ENCODE measurements at places on chromosomes 2 and 18.

- no peak for DNase-seq
Observed at GRCh38 chr2:56117764-56118163, 66.0 kb upstream of the CCDC85A start.

GRCh38 chr2:36941867-36942266 lies 24.5 kb downstream of the STRN start:
- DNase-seq: no peak

- DNase-seq: no peak
Observed at GRCh38 chr2:182937870-182938269, 71.4 kb upstream of the FRZB start.

GRCh38 chr2:55224761-55225261 lies 7.3 kb downstream of the CLHC1 start:
- DNase-seq: no peak

DNA sequence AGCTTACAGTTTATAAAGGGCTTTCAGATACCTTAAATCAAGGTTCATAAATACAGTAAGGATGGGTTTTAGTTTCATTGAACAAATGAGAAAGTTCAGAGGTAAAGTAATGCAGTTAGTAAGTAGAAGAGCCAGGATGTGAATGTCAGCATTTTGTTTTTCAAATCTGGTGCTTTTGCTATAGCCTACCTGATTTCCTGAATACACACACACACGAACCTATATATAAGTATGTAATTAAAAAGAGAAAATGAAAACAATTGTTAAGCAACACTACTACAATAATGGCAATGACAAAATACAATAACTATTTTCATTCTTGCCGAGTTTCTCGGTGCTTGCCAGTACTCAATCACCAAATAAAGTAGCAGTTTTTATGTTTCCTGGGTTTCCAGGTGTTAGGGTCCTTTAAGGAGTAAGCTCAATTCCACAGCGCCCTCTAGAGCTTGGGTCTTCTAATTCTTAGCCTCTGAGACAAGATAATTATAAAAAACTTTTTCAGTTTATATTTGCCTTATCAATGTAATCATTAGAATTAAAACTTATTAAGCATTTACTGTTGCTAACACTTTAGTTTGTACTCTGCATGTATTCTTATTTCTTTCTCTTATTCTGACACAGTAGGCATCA lies 512.9 kb upstream of the ACVR2A start:
- DNase-seq: no peak

DNA sequence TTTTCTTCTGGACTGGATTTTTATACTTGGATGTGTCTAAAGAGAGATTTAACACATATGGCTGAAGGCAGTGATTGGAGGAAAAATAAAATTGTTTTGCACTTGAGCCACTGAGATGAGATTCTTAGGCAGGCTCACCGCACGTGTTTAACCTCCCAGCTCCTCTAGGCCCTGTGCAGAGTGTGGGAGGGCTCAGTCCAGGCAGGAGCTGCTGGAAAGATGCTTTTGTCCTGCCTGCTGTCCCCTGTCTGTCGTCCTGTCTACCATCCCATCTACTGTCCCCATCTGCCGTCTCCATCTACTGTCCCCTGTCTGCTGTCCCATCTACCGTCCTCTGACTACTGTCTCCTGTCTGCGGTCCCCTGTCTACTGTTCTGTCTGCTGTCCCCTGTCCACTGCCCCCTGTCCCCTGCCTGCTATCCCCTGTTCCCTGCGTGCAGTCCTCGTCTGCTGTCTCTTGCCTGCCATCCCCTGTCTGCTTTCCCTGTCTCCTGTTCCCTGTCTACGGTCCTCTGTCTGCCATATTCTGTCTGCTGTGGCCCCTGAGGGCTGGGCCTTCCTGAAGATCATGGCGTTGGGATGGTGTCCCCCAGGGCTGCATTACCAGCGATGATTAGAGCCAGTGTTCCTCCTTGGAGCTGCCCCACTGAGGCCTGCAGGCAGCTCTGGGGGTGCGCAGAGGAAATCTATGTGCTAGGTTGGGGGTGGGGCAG lies 43.7 kb upstream of the HS6ST1 start:
- no peak for DNase-seq

- no peak for DNase-seq
Observed at GRCh38 chr2:119694845-119695521, 16.0 kb downstream of the TMEM177 start.

DNA sequence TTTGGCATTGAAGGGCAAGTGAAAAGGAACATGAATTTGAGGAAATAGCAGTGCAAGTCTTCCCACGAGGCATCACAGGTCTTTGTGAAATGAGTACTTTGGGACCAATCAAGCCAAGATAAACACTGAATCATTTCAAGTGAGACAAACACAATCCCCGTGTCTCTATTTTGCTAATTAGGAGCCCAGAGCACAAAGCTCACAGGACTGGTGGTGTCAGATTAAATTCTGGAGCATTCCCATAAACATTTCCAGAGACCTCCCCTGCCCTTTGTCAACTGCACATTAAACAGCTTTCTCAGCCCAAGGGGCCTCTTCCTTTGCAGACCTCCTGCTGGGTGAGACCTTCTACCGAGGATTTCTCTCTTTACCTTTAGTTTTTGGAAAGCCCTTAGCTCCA lies 50.7 kb downstream of the DAPL1 start:
- no peak for DNase-seq

DNA sequence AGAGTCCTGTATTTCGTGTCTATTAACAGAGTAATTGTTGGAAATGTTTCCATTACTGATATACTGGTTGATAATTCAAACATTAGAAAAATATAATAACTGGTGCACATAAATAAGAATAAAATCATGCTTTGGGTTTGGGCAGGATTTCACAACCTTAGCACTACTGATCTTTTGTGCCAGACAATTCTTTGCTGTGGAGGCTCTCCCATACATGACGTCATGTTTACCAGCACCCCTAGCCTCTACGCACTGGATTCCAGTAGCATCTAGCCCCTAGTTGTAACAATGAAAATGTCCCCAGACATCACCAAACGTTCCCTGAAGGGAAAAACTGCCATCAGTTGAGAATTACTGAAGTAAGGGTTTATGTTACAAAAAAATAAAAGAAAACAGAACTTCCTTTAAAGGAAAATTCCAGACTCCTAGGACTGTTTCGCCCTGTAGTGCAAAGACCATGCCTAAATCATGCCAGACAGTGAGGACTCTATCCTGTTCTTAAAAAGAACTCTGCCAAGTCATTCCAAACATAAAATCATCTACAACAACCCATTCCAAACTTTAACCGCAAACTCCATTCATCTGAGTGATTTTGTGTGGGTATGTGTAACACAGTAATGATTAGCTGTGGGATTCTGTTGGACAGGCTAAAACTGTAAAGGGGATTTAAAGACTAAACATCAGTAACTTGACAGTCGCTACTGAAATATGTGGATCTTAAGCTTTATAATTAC lies 313.4 kb upstream of the CCDC68 start:
- DNase-seq: no peak

DNA sequence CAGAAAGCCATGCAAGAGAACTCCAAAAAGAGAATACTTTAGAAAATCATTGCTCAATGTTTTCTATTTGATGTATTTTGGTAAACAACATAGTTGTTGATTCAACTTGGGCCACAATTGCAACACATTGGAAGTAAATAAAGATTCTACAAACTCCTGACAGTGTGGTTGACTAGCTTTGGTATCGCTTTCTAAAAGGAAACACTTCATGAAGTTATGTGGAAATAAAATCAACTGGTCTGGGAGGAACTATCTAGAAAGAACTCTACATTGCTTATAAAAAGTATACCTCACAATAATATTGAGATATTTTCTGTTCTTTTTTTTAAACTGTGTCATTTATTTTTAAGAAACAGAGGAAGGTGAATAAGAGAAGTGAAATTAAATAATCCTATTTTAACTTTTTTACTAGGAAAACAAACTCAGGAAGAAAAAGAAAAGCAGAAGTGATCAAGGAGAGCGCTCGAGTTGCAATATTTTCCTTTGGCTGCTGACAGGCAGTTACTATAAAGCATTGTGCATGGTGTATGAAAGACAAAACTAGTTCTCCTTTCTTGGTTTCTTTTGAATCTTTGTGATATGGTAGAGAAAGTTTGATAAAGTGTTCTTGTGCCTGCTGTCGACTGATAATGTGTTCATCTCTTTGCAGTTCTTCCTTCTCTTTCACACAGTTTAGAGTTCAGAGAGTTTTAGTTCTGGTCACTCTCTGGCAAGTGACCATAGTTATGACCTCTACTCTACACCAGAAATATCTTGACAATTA lies 3.0 kb downstream of the DHRS9 start:
- no peak for DNase-seq

- no peak for DNase-seq
Observed at GRCh38 chr2:129483366-129483765, 496.1 kb upstream of the RAB6C start.

- no peak for DNase-seq
Observed at GRCh38 chr2:196586511-196586991, 53.0 kb upstream of the CCDC150 start.

- DNase-seq: no peak
Observed at GRCh38 chr2:86686460-86686859, 33.6 kb upstream of the RMND5A start.

DNA sequence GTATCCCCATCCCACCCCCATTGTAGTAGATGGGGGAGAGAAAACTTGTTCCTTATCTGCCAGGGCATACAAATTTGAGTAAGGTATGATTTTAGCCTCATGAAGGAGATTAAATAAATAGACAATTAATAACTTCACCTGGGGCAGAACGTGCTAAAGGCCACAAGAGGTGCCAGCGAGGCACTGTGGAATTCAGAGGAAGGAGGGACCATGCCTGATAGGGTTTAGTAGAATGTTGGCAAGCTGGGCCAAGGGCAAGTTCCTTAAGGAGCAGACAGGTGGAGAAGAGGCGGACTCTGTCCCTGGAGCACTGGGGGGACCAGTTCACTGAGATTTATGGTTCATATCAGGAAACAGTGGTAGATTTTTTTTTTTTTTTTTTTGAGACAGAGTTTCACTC lies 22.5 kb downstream of the STAMBP start:
- DNase-seq: no peak

GRCh38 chr2:45259138-45259537 lies 249.9 kb upstream of the SIX2 start:
- no peak for DNase-seq

- no peak for DNase-seq
Observed at GRCh38 chr2:8656160-8656641, 25.7 kb upstream of the ID2 start.

DNA sequence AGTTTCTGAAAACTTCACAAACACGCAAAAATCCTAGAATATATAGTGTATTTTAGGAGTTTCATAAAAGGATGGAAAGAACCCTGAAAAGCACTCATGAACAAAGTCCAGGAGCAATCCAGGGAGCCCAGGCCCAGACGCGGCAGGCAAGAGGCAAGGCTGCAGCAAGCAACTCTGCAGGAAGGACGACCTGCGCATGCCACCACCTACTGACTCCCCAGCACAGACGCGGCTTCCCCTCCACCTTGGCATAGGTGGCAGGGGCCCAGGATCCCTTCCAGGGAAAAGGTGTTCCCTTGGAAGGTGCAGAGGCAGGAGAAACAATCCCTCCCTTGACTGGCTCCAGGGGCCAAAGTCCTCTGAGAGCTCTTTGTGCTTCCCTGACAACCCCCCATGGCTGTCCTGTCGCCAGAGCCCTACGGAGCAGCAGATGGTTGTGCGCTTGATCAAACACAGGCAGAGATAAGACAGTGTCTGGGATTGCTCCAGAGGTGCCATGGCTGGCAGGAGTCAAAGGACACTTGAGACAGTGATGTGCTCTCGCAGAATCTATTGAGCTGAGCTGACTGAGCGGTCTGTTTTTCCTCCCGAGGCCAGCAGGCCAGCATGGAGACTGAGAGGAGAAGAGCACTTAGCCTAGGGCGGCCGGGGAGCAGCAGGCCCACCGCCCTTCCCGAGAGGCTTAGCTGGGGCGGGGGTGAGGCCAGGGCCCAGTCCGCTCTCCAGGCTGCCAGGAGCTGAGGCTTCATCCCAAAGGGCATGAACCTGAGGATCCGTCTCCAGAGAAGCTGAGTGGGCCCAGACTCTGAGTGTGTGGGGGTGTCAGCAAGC lies 10.8 kb upstream of the AMER3 start:
- no peak for DNase-seq

DNA sequence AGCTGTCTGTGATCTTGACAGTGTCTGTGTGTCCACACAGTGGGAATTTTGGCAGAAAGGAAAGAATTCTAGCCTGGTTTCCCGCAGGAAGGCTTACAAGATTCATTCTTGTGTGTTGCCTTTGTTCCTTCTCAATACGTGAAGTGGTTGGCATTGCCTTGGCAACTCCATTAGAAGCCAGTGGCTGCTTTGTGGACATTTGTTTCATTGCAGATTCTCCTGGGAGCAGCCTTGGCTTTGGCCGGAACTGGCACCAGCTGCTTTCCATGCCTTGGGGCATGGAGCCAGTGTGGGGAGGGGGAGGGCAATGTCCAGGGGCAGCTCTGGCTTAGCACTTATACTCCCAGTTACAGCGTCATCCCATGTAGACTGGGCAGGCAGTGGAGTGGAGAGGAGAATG lies 39.4 kb downstream of the KIF5C start:
- no peak for DNase-seq

- no peak for DNase-seq
Observed at GRCh38 chr18:75169411-75169810, 39.5 kb downstream of the PTGR3 start.

GRCh38 chr2:210592726-210593125 lies 36.3 kb downstream of the CPS1 start:
- no peak for DNase-seq

- no peak for DNase-seq
Observed at GRCh38 chr18:68723539-68723938, 8.6 kb upstream of the TMX3 start.

- DNase-seq: no peak
Observed at GRCh38 chr18:31244771-31245394, 73.1 kb upstream of the DSG1 start.

DNA sequence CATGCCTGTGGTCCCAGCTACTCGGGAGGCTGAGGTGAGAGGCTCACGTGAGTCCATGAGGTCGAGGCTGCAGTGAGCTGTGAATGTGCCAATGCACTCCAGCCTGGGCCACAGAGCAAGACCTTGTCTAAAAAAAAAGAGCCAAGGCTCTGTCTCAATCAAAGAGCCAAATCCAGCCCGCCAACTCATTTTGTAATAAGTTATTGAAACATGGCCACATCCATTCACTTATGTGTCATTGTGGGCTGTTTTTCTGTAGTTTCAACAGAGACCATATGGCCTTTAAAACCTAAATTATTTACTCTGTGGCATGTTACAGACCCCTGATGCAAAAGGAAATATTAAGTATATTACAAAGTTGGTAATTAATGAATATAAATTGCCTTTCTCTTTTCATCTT lies 60.8 kb downstream of the GPR39 start:
- no peak for DNase-seq
